ENCODE measurements at places on chromosomes 4 and X. TPM values are rescaled to one million over a fixed set of nuclear protein-coding genes. Genes with fewer than 3 reads are reported as not detected.

DNA sequence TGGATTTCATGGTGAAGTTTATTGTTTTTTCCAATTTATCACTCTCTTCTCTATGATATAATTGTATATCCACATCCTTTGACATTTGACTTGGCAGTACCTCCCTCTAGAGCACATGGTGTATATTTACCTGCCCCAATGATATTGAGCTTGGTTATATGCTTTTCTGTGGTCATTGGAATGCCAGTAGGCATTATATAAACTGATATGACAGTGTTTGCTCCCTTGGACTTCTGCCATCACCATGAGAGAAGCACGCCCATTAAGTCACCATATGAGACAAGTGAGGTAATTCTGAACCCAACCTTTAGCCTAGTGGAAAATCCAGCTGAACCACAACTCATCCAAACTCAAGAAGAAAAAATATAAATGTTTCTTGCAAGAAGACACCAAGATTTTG, 2761.5 kb downstream of the ARAP2 start:
- DNase-seq: no peak

- peak; percentile 28 for DNase-seq
Observed at GRCh38 chr4:157075811-157076577, at the start of gene GLRB. Gene GLRB, plus strand, starts transcription at chr4:157076150. Its CDS starts 1,875 bp downstream, at chr4:157078025.

Gene SLC9A6
- 16.9 TPM for polyA plus RNA-seq

GRCh38 chrX:15167826-15168225, 102.1 kb downstream of the ASB9 start:
- DNase-seq: no peak

Gene SYNPO2
- polyA plus RNA-seq: 861 TPM

Gene GYG2
- polyA plus RNA-seq: 1.1 TPM

GRCh38 chrX:123175366-123176122, 8.5 kb upstream of the GRIA3 start:
- no peak for DNase-seq

DNA sequence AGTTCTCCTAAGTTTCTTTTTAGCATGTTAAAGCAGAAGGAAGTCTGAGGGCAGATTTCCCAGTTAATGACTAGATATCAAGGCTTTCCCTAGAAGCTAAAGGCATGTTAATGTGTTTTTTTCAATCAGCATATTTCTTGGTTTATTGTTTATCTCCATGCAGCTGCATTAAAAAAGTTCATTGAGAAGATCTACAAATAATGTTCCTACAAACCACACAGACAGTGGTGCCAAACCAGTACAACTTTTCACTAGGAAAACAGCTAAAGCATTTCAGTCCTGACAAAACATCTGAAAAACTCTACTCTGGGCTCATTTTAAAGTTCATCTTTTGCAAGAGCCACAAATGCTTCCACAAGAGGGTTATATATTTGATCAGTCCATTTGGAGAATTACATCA, 320.0 kb downstream of the ADGRL3 start:
- no peak for DNase-seq

GRCh38 chrX:16207634-16208033, 40.4 kb downstream of the MAGEB17 start:
- DNase-seq: no peak

DNA sequence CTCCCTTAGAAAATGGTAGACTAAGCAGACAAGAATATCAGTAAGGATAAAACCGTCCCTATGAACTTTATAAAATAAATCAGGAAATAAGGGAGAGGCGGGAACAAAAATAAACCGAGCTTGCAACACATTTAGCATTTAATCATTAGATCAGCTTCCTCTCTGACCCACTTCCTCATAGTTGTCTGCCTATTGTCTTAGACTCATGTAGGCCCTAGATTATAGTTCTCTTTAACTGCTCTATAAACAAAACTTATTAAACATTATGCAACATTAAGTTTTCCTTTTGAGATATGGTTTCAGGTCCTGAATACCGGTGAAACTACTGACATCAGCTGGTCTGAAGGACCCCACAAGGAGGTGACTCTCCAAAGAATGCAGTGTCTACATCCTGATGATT, 15.8 kb upstream of the SRD5A3 start:
- DNase-seq: no peak

- no peak for DNase-seq
Observed at GRCh38 chr4:24775750-24776149, 19.6 kb upstream of the SOD3 start.

GRCh38 chrX:15359701-15360100, 24.4 kb upstream of the PIGA start:
- DNase-seq: no peak

Gene ADGRG2
- 0.21 TPM for polyA plus RNA-seq

Gene ADH4
- 0.04 TPM for polyA plus RNA-seq

DNA sequence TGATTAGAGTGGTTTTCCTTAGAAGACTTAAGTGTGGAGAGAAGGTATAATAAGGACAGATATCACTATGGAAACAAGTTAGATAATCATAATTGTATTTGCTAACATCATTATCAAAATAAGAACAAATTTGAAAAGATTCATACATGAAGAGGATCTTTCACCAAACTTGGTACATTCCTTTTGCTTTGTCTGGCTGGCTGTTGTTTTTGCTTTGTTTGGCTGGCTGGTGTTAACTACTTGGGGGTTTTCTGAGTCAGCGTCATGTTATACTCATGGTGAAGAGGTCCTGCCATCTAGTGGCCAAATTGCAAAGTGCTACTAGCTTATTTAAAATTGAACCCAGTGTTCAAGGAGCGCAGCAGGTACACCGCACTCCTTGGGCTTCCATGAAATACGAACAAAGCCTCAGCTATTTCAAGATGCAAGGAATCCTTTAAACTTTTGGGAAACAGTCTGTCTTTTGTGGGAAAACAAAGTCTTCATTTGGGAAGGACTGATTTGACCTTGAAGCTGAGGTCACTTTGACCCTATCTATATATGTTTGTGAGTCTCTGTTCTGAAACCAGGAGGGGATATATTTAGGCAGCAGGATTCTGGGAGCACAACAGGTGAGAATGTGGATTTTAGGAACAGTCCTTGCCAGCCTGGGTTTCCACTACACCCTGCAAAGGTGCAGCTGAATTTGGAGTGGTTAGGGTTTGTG, 129.7 kb downstream of the PLS3 start:
- DNase-seq: no peak

Gene CCNI
- polyA plus RNA-seq: 98.6 TPM

- DNase-seq: no peak
Observed at GRCh38 chr4:68462691-68463090, 15.4 kb downstream of the TMPRSS11E start.

- no peak for DNase-seq
Observed at GRCh38 chr4:147991543-147992283, 259.8 kb downstream of the ARHGAP10 start.

DNA sequence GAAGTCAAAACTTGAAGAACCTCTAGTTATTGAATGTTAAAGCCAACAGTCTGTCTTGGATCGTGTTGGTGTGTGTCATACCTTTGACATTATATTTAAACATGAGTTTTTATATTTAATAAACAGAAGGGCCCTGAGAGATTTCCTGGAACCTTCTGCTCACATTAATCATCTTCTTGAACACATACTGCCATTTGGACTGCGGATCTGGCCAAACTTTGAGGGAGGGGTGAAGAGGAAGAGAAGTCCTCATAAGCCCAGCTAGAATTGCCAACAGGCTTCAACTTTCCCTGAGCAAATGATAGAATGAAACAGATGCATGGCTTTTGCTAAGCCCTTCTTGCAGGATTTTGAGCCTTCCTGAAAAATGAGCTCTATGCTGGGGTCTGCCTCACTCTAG, 27.4 kb downstream of the CCKAR start:
- DNase-seq: no peak

DNA sequence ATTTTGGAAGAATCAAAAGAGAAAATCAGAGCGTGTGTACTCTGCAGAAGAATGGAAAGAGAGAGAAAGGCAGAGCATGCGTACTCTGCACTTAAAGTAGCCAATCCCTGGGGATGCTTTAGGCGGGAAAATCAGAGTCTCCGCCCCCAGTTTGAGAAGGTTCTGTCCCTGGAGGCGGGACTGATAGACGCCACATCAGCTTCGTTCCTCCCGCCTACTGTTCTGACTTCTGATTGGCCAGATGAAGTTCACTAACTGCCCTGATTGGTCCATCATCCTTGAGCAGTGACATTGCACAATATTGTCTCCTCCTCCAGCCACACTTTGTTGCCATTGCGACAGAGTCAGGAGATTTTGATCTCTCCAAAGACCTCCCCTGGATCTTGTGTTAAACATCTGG, 23.8 kb downstream of the SSX1 start:
- peak; percentile 11 for DNase-seq

Gene P2RY8
- 2.0 TPM for polyA plus RNA-seq

- DNase-seq: no peak
Observed at GRCh38 chr4:83276299-83277040, 8.1 kb downstream of the COQ2 start.

DNA sequence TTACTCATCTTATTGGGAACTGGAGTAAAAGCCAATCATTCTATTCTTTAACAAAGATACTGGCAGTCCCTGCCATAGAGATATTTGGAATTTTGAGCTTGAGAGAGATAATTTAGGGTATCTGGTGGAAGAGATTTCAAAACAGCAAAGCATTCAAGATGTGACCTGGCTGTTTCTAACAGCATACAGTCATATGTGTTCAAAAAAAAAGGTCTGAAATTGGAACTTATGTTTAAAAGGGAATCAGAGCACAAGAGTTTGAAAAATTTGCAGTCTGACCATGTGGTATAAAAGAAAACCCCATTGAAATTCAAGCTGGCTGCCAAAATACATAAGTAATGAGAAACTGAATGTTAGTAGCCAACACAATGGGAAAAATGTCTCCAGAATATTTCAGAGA, 42.2 kb downstream of the UGT2B10 start:
- no peak for DNase-seq

DNA sequence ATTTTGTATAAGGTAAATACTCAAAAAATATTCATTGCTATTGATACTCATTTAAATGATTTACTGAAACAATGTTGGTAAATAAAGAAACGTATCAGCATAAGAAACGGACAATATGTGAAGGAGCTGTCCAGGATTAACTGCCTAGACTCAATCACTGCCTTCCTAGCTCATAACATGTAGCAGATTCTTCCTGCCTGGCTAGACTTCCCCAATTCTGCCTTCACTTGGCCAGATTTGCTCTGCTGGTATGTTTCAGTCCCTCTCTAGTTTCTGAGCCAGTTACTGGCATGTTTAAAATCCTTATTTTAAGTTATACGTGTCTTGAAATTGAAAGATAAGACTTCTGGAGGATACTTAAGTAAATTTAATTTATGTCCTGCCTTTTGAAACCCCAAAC, 740.3 kb downstream of the CENPC start:
- DNase-seq: no peak

DNA sequence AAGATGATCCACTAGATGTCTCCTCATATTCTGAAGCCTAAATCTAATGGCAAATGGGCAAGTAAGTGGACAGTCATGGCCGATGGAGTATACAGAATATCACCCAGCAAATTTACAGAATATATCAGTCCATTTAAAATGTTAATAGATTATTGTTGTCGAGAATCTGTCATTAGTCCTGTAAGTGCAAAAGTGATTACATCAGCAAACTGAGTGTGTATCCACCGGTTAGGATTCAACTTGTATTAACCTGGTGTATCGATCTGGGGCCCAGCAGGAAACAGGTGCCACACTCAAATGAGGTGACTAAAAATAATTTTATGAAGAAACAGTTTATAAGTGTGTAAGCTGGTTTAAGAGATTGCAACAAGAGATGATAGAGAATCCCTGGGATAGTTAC, 367.9 kb upstream of the FAM47C start:
- DNase-seq: no peak

DNA sequence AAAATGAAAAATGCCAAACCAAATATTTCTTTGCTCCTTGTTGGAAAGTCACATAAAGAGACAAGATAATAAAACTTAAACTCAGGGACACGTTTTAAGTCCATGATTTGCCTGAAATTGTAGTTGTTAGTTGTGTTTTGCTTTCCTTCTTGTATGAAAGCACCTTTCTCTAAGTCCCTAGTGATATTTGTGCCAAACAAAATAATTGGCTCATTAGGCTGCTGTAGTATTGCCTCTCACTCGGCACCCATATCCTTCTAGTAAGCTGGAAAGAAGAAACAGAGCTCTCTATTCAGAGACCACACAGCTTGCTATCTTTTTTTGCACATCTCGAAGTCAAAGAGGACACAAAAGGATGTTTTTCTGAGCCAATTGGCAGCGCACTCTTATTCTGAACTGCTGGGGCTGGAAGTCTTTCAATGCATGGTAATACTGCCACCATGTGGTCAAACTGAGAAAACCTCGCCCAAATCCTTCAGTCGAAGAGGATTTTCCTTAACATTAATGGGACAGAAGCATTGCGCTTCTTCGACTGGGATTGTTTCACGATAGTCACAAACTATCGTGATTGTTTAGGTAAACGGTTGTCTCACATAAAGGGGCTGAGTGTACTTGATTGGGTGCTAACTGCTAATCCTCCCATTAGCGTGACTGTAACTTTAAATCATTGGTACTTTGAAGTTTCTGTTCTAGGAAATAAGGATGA, 571.9 kb upstream of the LCORL start:
- DNase-seq: no peak

DNA sequence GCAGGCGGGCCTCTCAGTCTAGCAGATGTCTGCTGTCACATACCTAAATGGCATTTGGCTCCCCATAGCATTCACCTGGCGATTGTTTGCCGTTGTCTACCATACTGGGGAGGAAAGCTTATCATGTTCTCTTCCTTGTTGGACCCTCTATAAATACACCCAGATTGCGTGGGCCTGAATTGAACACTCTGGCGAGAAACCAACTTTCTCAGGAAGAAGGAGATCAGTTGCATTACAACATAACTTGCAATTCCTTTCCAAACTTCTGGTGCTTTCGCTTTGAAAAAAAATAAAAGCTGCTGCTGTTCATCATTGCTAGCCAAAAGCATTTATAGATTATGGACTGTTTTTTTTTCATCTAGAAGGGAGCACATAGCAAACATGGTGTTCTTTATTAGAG, 230.0 kb upstream of the GPC4 start:
- no peak for DNase-seq

DNA sequence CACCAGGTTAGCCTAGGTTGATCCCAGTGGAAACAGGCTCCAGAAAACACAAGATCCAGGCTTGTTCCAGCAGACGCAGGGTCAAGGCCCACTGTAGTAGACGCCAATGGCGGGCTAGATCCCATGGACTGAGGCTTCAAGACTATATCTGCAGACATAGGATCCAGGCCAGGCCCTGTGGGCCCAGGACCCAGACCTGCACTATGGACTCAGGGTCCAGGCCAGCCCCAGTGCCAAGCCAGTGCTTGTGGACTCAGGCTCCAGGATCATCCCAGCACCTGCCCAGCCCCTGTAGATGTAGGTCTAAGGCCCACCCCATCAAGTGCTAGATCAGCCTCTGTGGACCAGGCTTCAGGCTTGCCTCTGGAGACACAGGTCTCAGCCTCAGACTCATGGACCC, 300.9 kb downstream of the CHIC1 start:
- DNase-seq: no peak

DNA sequence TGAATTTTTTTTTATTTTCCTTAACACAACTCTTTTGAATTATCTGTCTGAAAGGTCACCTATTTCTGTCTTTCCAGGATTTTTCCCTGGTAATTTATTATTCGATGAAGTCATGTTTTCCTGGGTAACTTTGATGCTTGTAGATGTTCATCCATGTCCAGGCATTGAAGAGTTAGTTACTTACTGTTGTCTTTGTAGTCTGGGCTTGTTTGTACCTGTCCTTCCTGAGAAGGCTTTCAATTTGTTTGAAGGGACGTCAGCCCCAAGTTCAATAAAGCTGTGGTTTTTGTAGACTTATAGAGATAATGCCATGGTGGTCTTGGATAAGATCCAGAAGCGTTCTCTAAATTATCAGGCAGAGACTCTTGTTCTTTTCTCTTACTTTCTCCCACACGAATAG, 252.4 kb upstream of the ARHGAP24 start:
- DNase-seq: no peak

Gene USP51
- 0.27 TPM for polyA plus RNA-seq

- no peak for DNase-seq
Observed at GRCh38 chr4:73070074-73070390, 516 bp upstream of the COX18 start.

Gene PNMA6F
- polyA plus RNA-seq: not detected

All from psoas muscle (tissue), 8 donors.